ENCODE measurements at places on chromosomes 16 and 17.

DNA sequence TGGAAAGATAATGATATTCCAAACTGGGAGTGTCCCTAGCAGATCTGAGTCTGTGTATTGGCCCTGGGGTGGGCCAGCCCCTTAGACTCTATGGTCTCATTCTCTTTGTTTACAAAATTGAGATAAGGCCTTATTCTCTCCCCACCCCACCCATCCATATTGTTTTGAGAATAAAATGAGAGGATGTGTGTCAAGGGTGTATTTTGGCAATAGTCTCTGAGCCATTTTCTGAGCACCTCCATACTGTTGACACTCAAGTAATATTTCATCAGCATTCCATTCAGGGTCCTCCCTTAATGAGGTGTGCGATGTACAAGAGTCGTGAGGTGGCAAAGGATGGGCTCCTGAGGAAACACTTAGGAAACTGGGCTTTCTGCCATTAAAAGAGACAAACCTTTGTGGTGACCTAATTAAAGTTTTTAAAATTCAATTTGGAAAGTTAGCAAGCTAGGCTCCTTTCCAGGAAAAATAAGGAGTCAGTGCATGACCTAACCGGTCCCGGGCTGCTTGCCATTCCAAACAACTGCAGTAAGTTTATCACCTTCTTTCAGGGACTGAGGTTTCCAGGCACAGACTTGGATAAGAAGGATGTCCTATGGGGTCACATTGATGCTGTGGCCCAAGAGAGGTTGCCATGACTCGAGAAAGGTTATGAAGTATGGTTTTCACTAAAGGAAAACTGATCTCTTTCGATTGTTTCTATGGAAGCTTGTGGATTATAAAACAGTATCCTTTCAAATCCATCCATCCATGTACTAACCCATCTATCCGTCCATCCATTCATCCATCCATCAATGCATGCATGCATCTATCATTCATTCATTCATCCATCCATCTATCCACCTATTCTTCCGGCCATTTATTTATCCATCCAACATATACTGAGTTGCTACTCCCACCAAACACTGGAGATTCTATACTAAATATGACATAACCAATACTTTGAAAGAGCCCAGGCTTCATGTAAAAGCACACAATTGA lies 443.3 kb downstream of the UTP18 start:
- DNase-seq: no peak

DNA sequence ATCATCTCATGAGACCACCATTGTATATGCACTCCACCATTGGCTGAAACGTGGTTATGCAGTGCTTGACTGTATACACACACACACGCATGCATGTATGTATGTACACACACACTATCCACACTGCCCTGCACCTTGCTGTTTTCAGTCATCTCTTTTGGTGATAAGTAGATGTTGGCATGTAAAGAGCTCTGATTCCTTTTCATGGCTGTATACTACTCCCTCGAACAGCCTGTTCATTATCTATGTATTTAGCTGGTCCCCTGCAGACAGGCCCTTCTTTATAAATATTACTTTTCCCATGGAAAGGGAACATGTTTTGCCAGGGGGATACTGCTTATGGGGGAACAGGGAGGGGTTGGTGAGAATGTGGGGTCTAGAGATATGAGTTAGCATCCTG lies 349.4 kb downstream of the FOXL1 start:
- no peak for DNase-seq

DNA sequence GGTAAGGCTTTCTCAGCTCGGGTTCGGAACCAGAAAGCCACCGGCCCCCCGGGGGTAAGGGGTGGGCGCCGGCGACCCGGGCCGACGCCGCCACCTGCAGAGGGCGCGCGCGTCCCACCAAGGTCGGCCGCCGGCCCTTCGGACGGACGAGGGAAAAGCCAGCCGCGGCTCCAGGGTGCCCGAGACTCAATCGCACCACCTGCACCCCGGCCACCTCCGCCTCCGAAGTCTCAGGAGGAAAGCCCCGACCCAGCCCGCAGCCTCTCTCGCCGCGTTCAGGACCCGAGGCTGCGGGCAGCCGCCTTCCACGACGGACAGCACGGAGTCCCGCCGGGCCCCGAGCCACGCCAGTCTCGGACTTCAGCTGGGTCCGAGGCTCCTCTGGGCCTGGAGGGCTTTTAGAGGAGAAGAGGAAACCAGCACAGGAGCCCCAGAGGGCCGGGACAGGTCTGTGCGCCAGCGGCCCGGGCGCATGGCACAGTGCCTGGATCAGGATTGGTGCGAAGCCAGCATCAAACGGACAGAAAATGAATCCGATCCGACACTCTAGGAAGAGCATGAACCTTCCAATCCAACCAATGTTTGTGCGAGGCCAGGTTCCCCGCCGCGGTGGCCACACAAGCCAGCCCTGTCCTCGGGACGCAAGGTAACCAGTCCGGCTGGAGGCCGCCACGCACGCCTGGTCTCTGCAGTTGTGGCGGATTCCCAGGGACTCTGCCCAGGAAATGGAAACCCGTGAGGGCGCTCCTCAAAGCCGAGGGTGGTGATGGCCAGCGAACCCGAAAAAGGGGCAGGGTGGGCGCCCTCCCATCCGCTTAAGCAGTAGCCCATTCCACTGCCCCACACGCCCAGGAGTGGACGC lies 6.7 kb downstream of the CBX8 start:
- no peak for DNase-seq

GRCh38 chr17:42399121-42399520 lies 10.9 kb upstream of the STAT3 start:
- DNase-seq: no peak

- DNase-seq: no peak
Measured at GRCh38 chr16:80427795-80428194, 113.0 kb upstream of the DYNLRB2 start.

GRCh38 chr17:69729944-69730343 lies 315.4 kb downstream of the MAP2K6 start:
- DNase-seq: peak; percentile 25

- DNase-seq: no peak
Measured at GRCh38 chr16:54628796-54629625, 301.7 kb upstream of the IRX5 start.

- peak; percentile 54 for DNase-seq
Measured at GRCh38 chr17:41308918-41309359, at the start of gene KRTAP16-1. Gene KRTAP16-1, minus strand, starts transcription at chr17:41309309. Its CDS starts 56 bp downstream, at chr17:41309253.

- no peak for DNase-seq
Measured at GRCh38 chr16:58348986-58349385, 43.3 kb upstream of the GINS3 start.

- no peak for DNase-seq
Measured at GRCh38 chr16:27969574-27969973, 93.9 kb downstream of the GSG1L start.

GRCh38 chr17:9023392-9024218 lies 2.3 kb downstream of the NTN1 start:
- no peak for DNase-seq

DNA sequence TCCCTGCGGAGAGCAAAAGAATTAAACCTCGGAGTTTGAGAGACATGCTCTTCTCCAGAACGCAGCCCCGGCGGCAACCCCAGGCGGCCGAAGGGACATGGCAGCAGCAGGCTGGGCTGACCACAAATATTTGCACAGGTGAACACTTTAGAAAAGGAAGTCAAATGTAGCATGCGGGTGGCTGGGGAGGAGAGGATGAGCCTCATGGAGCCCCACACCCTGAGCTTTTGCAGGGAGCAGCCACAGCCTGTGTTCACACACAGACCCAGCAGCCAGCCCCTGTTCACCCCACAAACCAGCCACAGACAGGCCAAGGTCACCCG lies 17.8 kb downstream of the HS3ST6 start:
- DNase-seq: no peak

Measured in activated CD8-positive, alpha-beta T cell treated with anti-CD3 and anti-CD28 coated beads, Interleukin-2, amount 10 ng/mL, durations not matched to agents 7 days and 5 days (primary cell).